ENCODE measurements at places on chromosomes 5 and 9.
A peak's percentile ranks its signal among the peaks of the same experiment; 100 is the strongest.

- DNase-seq, result peak; percentile 82
Measured at GRCh38 chr5:150642567-150642927, 2.1 kb downstream of the SYNPO start.

DNA sequence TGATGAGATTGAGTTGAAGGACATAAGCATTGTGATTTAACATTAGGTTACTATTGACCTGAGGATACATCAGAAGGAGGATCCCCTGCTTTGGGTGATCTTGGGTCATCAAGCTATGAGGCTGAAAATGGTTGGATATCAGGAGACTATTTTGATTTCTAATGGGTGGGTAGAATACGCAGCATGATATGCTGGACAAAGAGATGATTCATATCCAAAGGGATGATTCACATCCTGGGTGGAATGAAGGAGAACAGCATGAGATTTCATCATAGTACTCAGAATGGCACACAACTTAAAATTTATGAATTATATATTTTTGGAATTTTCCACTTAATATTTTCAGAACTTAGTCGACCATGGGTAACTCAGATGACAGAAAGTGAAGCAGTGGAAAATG, 1759.5 kb upstream of the C9orf72 start:
- no peak for DNase-seq

GRCh38 chr9:77910194-77910621, 121.4 kb downstream of the GNAQ start:
- no peak for DNase-seq

DNA sequence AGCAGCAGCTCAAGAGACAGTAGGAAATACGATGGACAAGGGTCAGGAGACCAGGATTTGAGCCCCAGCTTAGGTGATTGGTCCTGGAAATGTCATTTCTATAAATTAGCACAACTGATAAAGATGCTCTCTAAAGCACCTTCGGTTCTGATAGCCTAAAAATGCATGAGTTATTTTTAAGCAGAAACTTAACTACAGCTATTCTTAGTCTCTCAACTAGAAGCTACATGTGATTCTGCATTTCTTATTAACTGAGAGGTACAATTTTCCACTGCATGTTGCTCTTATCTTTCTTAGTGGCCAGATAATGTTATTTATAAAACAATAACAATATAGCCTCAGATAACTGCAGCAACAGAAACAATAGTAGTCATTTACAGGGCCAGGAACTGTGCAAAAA, 136.4 kb downstream of the GRIA1 start:
- no peak for DNase-seq

- peak; percentile 2 for DNase-seq
Measured at GRCh38 chr5:10592601-10593000, 28.7 kb downstream of the ANKRD33B start.

DNA sequence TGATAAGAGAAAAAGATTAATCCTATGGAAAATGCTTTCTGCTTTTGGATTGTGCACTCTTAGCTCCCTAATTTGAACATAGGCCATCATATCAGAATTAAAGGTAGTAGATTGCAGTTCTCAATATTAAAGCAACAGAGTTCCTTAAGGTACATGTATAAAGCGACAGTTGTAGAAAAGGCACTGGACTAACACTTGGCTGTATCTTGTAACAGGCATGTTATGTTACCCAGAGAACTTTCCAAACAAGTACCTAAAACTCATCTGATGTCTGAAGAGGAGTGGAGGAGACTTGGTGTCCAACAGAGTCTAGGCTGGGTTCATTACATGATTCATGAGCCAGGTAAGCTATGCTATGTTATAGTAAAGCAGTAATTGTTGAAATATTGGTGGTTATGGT, 3.3 kb upstream of the SECISBP2 start:
- DNase-seq, result no peak

- no peak for DNase-seq
Measured at GRCh38 chr5:170302653-170303501, 5.3 kb upstream of the LCP2 start.

DNA sequence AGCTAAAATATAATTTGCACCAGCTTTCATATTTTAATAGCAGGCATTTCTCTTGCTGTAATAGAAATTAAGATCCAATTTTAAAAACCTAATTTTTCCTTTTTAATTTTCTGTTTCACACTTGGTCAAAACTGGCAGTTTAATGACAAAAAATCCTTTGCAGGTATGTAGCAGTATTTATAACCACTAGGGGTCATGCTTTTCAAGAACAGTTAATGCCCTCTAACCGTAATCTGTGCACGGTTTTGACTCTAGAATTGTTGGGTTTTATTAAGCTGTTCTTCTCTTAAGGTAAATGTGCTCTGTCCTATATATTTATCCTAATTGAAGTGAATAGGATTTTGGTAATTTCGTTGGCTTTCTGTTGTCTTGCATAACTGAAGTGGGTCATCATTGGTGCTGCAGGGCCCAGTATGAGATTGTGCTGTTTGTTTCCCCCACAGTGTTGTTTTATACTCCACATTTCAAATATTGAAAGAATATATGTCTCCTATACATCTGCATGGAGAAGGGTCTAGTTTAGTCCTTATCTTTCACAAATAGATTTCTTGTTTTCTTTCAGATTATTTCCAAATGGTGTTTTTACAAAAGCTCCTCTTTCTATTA, 107.4 kb downstream of the SCAMP1 start:
- no peak for DNase-seq

DNA sequence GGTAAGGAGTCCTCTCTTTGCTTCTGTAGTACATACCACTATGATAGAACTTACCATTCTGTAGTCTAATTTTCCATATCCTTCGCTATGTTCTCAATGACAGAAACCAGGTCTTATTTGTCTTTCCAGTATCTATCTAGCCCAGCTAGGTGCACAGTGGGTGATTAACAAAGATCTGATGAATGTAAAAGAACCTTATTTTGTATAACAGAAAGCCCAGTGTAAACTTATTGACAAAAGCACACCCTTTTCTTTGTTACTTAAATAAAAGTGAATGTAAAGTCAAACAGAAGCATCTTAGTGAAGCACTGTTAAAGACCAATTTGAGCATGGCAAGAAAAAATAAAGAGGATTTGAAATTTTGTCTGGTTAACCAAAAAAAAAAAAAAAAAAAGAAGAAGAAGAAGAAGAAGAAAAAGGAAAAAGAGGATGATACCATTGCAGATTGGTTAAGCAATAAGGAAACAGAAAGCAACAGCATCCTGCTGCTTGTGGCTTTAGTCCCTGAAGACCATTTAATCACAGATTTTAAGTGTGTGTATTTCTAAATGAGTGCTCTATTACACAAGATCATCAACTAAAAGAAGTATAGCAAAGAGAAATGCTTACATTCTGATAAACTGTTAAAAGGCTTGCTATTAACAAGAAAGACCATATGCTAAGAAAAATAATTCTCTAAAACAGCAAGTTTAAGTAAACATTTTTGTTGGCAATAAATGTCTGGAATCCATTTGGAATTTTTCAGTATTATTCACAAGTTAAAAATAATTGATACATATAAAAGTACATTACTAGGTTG, 21.2 kb downstream of the MEGF9 start:
- no peak for DNase-seq

- no peak for DNase-seq
Measured at GRCh38 chr9:127534931-127535330, 77.1 kb upstream of the STXBP1 start.

DNA sequence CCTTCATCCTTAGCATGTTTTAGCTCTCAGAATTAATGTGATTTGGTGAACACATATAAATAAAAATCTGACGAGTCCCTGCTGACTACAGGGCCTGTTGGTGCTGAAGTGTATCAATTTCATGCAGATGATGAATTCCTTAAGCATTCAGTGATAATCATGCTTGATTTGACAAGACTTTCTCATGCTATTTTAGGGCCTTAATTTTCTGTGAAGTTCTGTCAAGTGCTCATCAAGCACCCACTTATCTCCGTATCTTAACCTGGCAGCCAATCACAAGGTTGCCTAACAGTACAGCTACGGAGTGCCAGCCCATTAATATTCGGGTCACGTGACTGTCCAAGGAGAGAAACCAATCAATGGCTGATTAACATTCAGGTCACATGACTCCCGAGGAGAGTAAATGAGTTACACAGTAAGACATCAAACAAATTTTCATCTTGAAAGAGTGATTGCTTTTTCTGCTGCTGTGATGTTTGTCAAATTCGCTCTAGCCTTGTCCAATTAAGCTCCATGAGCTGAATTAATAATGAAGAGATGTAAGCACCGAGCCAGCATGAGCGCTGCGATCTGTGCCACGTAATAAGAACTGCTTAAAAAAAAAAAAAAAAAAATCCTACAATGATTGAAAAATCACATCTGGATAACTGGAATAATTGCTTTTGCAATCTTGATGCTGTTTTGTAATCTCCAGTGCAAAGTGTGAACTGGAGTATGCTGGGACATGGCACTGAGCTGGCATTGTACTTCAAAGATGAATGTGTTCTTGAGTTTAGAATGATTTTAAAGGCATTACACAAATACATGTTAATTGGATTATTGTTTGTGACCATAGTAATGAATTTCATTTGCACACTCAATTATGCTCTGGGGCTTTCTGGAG, 104.3 kb upstream of the SPATA31D4 start:
- no peak for DNase-seq

- DNase-seq, result no peak
Measured at GRCh38 chr9:77803423-77803822, 155.3 kb upstream of the GNA14 start.

GRCh38 chr5:67549947-67550346, 353.3 kb upstream of the CD180 start:
- no peak for DNase-seq

DNA sequence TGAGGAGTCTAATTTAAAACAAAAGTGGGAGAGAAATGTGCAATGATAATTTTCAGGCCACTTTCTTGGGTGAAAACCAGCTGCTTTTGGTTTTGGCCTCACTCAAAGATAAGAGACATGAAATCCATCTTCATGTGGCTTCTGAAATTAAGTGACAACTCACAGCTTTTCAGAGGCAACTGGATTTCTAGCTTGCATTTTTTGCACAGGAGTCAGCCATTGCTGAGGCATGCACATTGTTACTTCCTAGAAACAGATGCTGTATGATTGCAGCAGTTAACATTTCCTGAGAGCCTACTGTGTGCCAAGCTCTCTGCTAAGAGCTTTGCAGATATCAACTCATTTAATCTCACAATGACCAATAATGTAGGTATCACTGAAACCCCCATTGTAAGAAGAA, 562.6 kb downstream of the NR2F1-AS1 start:
- no peak for DNase-seq

DNA sequence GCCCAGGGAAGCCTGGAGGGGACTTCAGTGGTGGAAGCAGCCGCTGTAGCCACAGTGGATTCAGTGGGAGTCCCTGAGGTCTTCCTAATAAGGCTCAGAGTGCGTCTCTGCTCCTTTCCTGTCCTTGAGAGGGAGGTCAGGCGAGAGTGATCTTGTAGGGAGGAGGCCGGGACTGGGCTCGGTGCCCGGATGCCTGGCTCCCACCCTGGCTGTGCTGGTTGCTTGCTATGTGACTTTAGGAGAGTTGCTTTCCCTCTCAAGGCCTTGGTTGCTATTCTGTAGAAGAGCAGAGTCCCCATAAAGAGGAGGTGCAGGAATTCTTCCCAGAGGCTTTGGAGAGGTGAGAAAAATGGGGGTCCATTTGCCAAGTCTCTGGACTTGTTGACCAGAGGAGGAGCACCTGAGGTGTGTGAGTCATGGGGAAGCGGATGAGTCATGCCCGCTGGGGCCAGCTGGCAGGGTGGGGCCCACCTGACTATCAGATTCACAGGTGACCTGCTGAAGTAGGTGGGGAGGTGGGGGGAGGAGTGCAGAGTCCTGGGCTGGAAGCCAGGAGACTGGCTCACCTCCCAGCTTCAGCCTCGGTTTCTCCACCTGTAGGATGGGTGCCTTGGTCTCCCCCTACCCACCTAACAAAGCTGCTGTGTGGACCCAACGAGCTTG, 13.8 kb downstream of the GSN start:
- peak; percentile 92 for DNase-seq

GRCh38 chr5:180718810-180719453, 20.9 kb downstream of the OR2Y1 start:
- DNase-seq, result no peak

DNA sequence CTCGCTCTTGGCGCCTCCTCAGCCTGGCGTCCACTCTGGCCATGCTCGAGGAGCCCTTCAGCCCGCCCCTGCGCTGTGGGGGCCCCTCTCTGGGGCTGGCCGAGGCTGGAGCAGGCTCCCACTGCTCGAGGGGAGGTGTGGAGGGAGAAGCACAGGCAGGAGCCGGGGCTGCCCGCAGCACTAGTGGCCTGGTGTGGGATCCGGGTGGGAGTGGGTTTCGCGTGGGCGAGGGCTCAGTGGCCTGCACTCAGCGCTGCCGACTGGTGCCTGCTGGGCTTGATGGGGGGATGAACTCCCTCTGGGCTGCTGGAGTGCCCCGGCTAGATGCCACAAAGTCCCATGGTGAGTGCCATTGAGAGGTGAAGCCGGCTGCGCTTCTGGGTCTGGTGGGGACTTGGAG, 4.4 kb upstream of the HSPA4 start:
- no peak for DNase-seq

DNA sequence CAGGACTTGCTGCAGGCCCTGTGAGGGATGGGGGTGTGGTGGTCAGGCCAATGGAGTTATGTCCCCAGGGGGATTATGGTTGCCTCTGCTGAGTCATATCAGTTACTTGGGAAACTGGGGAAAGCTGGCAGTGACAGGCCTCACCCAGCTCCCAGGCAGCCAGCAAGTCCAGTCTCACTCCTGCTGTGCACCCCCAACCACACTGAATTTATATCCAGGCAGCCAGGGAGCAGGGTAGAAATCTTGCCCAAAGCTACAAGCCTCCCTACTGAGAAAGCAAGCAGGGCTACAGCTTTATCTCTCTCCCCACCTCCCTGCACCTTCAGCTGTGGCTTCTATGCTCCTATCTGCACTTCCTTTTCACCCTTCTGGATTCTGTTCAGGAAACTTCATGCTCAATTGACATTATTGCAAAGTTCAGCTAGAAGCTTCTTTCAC, 2076.0 kb upstream of the CDH9 start:
- DNase-seq, result no peak

DNA sequence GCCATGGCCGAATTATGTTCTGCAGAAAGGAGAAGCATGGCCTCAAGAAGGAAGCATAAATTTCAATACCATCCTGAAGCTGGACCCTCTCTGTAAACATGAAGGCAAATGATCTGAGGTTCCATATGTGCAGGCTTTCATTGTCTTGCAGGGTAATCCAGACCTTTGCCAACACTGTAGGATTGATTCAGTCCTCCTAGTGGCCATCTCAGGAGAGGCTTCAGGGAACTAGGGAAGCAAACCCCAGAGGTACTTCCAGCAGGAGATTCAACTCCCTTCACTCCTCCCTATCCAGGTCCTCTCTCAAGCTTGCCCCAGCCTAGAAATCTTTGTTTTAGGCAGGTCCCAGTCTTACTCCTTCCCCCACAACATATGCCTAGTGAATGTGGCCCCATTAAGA, 99.3 kb upstream of the HCN1 start:
- no peak for DNase-seq
